ENCODE measurements at places on chromosomes 4 and X.

DNA sequence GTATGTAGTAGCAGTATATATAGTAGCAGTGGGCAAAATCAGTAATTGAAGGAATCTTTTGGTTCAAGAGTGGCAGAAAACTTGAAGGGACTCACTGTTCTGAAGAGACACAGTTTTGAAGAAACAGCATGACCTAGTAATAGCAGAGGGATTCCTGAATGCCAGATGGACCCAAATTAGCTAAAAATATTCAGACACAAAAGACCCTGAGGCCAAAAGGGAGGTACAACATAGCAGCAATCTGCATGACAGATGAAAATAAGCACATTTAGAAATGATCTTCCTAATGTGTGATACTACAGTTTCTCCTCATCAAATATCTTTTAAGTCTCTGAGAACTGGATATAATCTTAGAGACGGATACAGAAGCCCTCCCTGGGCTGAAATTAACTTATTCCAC is 536.6 kb downstream of the PPARGC1A start:
- no peak for DNase-seq

GRCh38 chr4:85081196-85081595 is 114.7 kb upstream of the WDFY3 start:
- no peak for DNase-seq

- no peak for DNase-seq
Observed at GRCh38 chrX:46125111-46125510, 420.1 kb downstream of the ZNF674 start.

DNA sequence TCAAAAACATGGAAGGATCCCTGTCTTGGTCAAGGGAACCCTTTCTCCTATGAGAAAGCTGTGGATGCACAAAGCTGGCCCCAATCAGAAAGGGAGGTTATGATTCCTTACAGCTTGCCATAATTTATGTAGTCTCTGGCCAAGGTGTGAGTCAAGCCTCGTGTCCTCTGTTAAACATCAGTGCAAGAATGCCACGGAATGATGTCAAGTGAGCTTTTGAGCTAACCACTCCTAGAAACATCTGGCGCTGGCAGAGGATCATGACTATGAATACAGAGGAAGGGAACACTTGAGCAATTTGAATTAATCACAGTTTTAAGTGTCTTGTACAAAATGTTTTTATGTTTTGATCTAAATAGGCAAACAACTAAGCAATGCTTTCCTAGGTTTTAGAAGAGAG is 51.5 kb upstream of the RAP2C start:
- no peak for DNase-seq

- no peak for DNase-seq
Observed at GRCh38 chrX:2756548-2756947, 4.7 kb downstream of the XG start.

DNA sequence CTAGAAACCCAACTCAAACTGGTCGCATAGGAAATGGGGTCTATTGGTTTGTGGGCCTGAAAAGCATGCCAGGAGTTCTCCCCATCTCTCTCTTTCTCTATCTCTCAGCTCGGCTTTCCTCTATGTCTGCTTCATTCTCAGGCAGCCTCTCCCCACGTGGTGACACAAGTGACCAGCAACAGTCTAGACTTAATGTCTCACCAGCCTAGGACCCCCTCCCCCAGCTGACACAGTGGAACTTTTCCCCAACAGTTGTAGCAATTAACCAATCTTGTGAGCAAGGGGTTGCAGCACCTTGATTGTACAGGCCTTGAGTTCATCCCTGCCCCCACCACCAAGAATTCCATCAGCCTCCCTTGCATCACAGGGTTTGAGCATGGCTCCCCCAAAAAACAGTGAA is 159.8 kb upstream of the KIT start:
- no peak for DNase-seq

- no peak for DNase-seq
Observed at GRCh38 chrX:15579778-15580747, 20.7 kb downstream of the ACE2 start.

Measured in GM13977 (cell line).